ENCODE measurements at places on chromosomes 16 and 17.

GRCh38 chr16:68005786-68006286 lies 6.6 kb upstream of the DPEP2 start:
- DNase-seq = no peak

DNA sequence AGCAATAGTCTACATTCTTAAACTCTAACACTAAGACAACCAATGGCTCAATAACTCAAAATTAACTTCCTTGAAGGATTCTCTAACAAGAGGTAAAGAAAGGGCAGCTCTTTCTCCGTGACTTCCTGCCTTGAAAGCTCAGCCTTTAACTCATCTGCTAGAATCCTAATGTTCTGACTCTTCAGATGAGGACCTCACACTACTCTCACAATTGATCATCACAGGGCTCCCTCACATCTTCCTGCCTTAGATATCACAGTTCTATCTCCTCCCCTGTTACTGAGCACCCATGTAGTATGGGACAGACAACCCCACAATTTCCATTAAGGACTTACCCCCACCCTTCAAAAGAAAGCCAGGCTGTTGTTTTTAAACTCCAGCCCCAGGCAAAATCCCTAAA lies 33.5 kb downstream of the SMURF2 start:
- no peak for DNase-seq

- no peak for DNase-seq
Measured at GRCh38 chr17:31792007-31792585, 66.9 kb downstream of the COPRS start.

- DNase-seq = no peak
Measured at GRCh38 chr16:20899477-20900298, 470 bp downstream of the DCUN1D3 start.

GRCh38 chr17:19013806-19014627 lies 9.5 kb upstream of the FAM83G start:
- no peak for DNase-seq

DNA sequence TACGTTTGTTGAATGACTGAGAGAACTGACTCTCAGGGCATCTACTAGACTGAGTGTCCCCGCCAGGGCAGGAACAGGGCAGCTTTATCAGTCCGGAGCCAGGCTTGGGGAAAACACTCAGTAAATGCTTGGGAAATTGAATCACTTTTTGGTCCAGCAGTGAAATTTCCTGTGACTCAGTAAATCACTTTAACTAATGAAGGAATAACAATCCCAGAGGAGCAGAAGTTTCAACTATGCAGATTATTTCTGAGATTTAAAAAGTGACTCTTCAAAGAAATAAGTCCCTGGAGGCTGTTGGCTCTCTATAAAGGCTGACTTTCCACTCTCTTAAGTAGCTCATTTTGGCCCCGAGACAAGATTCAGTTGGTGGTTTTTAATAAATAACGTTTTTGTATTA lies 101.8 kb downstream of the FOXL1 start:
- no peak for DNase-seq

DNA sequence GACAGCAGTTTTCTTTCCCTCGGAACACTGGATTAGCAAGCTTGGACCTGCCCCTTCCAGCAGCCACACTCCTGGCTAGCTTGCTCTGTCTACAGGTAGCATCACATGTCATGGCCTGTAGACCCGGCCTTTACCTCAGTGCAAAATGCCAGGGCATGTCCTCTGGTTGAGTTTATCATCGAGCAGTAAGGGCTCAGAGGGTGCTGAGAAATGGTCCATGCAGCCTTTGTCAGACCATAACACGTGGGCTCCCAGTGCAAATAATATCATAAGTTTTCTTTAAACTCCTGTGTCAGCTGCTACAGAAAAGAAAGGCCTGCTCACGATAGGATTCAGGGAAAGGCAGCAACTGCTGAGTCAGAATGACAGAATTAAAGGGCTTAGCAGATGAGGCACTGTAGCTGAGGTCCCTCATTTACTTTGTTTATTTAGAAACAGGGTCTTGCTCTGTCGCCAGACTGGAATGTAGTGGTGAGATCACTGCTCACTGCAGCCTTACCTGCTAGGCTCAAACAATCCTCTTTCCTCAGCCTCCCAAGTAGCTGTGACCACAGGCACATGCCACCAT lies 8.0 kb upstream of the GNA13 start:
- DNase-seq = no peak

DNA sequence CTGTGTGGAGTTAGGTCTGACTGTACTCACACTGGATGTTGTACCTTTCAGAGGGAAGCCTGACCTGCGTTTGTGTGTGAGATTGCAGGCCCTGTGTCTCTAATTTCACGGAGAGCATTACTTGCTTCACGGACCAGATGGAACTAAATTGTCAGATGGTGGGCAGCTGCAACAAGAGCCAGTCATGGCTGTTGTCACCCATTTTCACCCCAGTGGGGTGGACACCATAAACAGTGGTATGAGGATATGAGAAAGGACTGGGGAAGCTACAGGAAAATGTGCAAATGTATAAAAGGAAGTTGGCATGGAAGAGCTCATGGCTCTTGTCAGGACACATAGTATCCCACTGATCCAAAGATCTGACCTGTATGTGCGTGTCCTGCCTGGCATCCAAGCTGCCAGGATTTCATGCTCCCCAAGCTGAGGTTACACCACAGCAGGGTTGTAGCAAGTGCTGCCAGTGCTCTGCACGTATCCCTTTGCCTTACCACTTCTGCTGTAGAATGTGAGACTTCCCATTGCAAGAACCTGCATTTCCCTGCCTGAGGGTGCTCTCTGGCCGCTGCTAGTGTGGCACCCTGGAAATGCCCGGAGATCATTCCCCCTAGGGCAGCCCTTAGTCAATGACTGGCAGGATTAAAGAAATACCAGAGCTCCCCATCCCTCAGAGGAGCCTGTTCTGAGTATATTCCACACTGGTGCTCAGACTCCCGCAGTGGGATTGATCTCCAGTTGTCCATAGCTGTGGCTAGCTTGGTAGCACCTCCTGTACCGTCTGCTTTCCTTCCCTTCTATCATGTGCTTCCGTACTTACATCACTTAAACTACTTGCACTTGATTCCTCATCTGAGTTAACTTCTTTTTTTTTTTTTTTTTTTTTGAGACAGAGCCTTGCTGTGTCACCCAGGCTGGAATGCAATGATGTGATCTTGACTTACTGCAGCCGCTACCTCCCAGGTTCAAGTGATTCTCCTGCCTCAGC lies 70.4 kb upstream of the TANC2 start:
- no peak for DNase-seq

GRCh38 chr16:81796035-81796434 lies 16.9 kb downstream of the PLCG2 start:
- DNase-seq = no peak

DNA sequence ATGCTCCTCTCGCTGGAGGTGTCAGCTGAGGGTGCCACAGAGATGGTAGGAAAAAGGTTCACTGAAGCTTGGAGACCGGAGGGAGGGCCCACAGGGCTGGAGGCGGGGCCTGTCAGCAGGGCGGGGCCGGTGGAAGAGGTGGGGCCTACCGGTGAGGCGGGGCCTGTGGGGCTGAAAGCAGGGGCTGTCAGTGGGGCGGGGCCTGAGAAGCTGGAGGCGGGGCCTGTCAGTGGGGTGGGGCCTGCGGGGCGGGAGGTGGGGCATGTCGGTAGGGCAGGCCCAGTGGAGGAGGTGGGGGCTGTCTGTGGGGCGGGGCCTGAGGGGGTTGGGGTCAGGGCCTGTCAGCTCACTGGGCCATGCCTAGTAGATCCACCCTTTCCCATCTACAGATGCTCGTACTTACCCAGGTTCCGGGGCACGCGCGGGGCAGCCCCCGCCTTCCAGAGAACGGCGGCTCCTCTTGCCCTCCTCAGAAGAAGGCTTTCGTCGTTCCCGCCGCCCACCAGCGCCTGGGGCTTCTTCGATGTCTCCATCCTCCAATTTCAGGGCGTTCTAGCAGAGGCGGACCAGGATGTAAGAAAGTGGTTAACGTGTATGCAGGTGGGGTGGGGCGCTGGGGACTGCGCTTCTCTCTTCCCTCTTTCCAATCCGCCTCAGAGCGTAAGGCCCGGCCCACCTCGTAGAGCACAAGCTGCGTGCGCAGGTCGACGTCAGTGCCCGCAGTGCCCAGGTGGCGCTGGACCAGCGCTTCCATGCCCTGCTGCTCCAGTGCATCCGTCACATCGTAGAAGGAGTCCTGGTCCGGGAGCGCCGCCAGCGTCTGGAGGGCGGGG lies 9.8 kb downstream of the TMEM208 start:
- peak; percentile 69 for DNase-seq

- no peak for DNase-seq
Measured at GRCh38 chr16:8512941-8513624, 77.2 kb downstream of the TMEM114 start.

DNA sequence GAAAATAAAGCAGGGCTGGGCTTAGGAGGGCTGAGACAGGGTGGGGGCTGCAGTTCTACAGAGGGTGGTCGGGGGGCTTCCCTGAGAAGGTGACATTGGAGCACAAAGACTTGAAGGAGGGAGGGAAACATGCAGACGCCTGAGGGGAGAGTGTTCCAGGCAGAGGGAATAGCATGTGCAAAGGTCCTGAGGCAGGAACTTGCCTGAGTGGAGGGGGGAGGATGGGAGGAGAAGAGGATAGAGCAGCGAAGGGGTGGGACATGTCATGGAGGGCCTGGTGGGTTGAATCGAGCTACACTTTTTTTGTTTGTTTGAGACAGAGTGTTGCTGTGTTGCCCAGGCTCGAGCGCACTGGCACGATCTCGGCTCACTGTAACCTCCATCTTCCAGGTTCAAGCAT lies 33.0 kb downstream of the GINS3 start:
- DNase-seq = no peak

GRCh38 chr17:81074875-81075274 lies 39.9 kb downstream of the BAIAP2 start:
- no peak for DNase-seq

DNA sequence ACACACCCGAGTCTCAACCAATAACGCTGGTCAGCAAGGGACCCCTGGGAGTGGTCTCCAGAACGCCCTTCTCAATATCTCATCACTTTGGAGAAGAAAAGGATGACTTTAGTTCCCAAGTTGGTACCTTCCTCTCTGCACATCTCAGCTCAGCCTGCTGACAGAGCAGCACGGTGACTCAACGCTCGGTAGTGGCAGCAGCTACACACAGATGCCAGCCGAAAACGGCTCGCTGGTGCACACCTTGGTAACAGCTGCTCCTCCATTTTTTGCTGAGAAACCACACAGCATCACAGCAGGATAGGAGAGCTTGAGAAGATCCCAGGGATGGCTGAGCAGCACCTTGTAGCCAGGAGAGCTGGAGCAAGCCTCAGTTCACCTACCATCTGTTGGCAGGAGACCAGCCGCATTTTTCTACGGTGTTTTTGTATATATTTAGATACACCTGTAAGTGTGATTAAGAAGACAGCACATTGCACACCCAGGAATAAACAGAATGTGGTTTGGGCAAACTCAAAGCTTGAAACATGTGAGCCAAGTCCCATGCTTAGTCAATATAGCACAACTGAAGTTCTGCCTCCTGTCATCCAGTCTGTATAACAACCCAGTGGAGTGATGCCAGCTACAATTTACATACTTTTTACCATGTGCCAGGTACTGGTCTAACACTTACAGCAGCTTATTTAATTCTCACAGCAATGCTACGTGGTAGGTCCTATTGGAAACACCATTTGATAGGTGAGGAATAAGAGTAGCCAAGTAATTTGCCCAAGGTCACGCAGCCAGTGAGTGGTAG lies 83.8 kb upstream of the ERCC4 start:
- no peak for DNase-seq

DNA sequence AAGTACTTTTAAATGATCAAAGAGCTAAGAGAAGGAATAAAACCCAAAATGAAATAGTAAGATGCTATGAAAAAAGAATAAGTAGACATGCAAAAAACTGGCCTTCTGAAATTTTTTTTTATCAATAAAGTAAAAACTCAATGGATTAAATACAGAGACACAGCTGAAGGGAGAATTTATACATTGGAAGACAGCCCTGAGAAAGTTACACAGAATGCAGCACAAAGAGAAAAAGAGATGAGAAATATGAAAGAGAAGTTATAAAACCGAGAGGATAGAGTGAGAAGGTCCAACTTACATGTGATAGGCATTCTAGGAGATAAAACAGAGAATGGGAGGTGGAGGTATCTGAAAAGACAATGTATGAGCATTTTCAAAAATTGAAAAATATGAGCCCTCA lies 57.0 kb downstream of the MARF1 start:
- DNase-seq = no peak

DNA sequence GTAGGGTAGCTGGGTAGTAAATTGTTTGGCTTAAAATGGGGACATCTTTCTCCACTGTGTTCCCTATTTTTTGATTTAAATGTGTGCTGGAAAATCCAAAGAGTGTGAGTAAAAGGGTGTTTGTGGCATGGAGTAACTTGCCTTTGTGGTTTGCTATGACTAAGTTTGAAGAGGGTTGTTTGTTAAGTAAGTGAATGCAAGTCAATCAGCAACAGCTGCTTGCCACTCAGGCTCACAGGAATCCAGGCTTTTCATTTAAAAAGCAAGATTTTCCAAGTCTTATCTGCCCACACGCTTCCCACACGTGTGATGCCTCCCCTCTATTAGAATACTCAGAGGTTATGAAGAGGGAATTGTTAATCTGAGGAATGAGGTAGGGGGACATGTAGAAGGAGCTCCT lies 847.7 kb upstream of the RBFOX1 start:
- DNase-seq = no peak

DNA sequence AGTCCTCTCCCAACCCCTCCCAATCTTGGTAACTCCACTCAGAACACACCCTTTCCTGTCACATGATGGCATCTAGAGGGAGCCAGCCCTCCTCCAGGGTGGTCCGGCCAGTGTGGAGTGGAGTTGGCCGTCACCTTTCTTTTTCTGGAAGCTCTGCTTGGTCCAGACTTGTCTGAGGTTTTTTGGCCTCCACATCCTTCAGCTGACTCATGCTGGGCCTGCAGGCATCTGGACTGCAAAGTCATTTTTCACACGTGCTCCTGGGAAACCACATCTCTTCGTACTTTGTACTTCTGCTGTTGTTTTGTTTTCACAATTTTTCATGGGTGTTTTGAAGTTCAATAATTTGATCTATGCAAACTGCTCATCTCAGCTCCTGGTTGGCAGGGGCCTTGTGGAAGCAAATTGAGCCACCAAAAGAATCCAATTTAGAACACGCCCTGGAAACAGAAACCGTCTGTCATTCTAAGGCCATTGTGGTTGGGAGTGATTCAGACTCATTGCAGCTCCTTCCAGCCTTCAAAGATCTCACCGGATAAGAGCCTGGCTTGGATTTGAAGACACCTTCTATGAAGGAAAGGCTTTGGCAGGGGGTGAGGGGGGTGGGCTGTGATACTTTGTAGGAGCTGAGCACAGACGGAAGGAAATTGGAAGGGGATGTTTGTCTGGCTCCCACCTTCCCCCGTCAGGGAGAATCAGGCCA lies 42.4 kb upstream of the NF1 start:
- peak; percentile 42 for DNase-seq

- DNase-seq = no peak
Measured at GRCh38 chr16:82241469-82242052, 71.5 kb upstream of the MPHOSPH6 start.
